ENCODE measurements at places on chromosomes 5 and 9. TPM values are rescaled to one million over a fixed set of nuclear protein-coding genes. Genes with fewer than 3 reads are reported as not detected.

COX7C gene
- total RNA-seq: 616 TPM

DNA sequence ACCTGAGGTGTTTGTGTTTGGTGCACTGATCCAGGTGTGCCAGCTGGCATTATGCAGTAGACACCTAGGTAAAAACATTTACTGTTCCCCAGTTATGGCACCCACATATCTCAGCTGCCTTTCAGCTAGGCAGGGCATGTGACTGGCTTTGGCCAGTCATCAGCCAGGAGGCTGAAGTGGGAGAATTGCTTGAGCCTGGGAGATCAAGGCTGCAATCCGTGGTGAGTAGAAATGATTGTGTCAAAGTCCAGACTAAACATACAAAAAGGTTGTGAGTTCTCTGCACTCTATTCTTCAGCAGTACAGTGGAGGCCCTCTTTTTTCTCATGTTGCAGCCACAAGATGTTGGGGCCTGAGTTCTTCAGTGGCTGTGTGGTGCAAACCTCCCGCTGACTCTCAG lies 3.2 kb upstream of the FBLL1 start:
- no peak for DNase-seq

MYMK gene
- total RNA-seq: not detected

GRCh38 chr9:4701526-4701925 lies 22.2 kb downstream of the CDC37L1 start:
- DNase-seq: no peak

C8G gene
- total RNA-seq: 0.96 TPM

TMOD1 gene
- 1.2 TPM for total RNA-seq

- no peak for DNase-seq
Measured at GRCh38 chr5:158855510-158855909, 244.2 kb downstream of the EBF1 start.

CTXN3 gene
- not detected for total RNA-seq

- DNase-seq: no peak
Measured at GRCh38 chr9:88996921-88997235, 5.6 kb downstream of the S1PR3 start.

DNA sequence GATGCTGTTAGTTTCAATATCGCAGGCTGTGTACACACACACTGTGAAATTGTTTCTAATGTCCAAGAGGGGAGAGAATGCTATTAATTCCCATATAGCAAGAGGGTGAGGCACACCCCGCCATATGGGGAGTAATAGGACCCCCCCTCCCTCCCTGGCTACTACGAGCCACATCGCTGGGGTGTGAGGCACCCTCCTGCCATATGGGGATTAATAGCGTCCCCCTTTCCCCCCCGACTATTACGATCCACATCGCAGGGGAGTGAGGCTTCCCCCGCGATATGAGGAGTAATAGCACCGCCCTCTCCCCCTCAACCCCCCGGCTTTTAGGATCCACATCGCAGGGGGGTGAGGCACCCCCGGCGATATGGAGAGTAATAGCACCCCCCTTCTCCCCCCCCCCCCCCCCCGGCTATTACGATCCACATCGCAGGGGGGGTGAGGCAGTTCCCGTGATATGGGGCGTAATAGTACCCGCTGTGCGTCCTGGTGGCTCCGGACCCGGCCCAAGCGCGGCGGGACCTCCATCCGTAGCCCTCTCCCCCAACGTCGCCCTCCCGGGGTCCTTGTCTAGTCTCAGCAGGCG lies 494 bp upstream of the STK32A start:
- no peak for DNase-seq

DNA sequence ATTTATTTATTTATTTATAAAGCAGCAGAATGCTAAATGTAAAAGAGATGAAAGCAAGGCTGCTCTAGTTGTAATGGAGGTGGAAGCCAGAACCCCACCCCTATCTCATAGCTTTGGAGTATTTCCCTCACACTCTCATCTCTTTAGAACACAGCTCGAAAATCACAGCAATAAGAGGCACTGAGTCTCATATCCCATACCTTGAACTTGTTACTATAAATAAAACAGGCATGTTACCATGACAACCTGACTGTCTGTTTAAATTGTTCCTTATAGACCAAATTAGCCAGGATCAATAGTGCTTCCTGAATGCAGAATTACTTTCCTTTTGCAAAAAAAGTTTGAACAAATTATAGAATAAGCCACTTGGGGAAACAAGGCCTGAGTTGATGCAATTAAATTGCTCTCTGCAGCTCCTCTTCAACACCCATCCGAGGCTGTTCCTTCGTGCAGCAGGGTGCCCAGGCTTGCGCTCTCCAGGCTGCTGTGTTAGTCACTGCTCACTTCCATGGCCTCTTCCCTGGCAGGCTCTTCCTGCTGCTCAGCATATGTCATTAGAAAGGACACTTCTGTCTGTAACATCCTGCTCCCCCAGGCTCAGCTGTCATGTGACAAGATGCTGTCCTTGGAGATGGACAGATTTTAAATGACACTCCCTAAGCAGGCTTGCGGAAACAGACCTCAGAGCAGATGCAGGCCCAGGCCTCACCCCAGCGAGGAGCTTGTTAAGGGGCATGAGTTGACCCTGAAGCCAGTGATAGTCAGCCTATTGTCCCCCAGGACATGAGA lies 120.2 kb downstream of the CARTPT start:
- no peak for DNase-seq

DNA sequence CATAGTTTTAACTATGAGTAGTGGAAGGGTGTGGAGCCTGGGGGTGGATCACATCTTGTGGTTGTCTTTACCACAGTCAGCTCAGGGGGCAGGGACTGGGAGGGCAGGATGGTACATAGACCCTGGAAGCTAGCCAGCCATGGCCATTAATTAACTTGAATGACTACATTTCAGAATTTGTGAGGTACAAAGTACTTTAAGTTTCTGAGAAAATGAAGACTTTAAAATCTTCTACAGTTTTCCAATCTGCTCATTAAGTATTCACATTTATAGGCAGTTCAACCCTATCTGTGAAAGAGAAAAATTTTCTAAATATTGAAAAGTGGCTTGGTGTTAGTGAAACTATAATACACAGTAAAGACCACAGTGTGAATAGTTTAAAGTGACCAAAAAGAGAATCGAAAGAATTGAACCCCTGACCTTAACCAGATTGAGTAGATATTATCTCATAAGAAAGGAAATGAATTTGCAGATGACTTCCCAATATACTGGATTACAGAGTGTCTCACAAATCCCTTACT lies 234.2 kb upstream of the MEF2C start:
- DNase-seq: no peak

DNA sequence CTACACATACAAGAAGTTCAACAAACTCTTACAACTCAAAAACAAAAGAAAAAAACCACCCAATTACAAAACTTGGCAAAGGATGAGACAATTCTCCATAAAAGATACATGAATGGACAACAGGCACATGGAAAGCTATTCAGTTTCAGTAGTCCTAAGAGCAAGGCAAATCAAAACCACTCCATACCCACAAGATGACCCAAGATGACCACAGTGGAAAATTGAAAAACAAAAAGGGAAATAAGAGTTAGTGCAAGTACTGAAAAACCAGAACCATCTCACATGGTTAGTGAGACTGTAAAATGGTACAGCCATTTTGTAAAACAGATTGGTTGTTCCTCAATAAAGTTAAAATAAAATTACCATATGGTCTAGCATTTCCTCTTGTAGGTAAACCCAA lies 287.1 kb upstream of the CDH9 start:
- no peak for DNase-seq

DNA sequence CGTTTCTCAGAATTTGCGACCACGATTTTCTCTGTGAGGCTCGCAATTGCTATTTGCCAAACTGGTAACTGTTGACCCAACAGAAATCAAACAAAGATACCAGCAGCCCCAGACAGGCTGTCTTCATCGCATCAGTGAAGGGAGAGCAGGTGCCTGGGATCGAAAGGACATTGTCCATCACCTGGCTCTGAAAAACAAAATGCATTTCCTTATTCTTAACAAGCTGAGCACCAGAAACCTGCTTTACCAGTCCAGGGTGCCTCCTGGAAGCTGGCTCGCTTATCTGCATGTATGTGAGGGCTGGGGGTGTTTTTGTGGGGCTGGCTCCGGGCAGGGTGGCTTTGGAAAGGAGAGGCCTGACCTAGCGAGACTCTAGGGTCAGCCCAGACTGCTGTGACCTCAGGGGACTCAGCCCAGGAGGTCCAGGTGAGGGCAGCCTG lies 24.7 kb downstream of the WWC1 start:
- DNase-seq: no peak

CAVIN4 gene
- total RNA-seq: 0.26 TPM

HK3 gene
- total RNA-seq: 1.3 TPM

HMHB1 gene
- total RNA-seq: not detected

ORM1 gene
- not detected for total RNA-seq

BAAT gene
- total RNA-seq: not detected

- DNase-seq: no peak
Measured at GRCh38 chr5:89377767-89378455, 494.9 kb upstream of the MEF2C start.

DNA sequence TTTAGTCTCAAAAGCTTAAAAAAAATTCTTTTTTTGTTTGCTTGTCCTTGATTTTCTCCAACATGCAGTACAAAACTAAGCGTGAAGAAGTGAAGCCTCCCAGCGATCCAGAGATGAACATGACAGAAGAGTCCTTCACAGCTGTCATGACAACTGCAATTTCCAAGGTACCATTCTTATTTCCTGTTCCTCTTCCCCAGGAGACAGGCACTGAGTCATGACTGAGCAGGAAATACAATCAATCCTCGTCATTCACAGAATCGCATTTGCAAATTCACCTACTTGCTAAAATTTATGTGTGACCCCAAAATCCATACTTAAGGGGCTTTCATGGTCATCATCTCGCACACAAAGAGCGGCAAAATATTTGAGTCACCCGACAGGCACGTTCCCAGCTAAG lies 77.3 kb downstream of the SLC1A1 start:
- DNase-seq: no peak

DNA sequence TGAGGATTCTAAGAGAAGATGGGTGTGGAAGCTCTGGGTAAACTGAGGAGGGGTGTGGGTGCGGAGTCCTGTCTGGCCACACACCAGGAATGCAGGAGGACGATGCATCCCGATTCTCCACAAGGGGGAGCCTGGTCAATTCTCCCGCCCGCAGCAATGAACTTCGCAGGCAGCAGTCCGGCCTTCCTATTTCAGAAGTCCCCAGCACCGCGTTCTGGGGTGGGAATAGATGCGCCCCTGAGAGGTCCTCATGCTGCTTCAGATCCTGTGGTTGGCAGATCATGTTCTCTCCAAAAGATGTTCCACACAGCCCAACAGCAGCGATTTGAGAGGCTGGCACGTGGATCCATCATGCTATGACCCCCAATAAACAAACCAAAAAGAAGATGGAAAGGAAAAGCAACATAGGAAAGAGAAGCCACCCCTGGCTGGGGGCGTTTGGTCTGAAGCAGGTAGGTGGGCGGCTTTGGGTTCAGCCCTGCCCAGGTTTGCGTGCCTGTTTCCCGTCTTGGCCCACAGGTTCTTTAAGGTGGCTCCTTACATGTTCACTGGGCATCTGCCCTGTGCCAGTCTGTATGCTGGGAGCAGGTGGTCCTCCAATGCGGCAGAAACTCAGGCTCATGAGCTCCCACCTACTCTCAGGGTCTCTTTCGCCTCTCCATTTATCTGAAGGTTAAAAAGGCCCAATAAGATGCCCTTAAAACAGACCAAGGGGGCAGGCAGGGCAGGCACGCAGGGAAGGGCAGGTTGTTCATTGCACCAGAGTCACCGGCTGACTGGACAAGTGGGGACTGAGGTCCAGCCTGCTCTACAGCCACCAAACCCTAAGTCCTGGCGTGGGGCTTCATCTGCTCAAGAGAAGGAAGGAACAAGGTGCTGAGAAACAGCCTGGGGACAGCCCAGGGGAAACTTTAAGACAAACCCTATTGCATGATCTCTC lies 171.6 kb downstream of the PAX5 start:
- no peak for DNase-seq

DNA sequence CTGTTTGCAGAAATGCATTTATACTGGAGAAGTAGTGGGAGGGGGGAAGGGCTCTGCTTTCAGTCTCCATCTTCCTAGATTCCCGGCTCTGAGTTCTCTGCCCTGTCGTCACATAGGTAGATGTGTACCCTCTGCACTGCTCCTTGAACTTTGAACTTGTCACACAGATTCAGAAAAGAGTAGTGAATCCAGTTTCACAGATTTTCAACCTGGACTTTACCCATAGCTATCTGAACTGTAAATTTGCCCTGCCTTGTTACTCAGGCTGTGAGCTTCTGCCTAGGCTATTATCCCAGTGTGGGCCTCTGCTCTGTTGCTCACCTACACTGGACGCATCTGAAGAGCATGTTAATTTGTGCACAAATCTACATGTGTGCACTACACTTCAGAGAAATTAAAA lies 12.8 kb upstream of the C9orf152 start:
- DNase-seq: no peak

GRCh38 chr5:652773-653350 lies 40.3 kb downstream of the TPPP start:
- no peak for DNase-seq
